ENCODE measurements at places on chromosomes 6 and 20.

DNA sequence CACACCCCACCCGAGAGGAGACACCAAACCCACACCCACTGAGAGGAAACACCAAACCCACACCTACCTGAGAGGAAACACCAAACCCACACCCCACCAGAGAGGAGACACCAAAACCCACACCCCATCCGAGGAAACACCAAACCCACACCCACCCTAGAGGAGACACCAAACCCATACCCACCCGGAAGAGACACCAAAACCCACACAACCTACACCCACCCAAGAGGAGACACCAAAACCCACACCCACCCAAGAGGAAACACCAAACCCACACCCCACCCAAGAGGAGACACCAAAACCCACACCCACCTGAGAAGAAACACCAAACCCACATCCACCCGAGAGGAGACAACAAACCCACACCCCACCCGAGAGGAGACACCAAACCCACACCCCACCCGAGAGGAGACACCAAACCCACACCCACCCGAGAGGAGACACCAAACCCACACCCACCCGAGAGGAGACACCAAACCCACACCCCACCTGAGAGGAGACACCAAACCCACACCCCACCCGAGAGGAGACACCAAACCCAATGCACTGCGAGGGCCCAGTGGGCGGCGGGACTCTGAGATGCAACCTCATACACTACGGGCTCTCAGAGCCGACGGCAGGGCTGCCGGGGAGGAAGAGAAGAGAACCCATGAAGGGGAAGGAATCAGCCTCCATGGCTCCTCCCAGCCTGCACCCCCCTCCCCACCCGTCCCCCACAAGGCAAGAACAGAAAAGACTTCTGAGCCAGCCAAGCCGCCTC is 83.3 kb downstream of the TAF4 start:
- DNase-seq = no peak

DNA sequence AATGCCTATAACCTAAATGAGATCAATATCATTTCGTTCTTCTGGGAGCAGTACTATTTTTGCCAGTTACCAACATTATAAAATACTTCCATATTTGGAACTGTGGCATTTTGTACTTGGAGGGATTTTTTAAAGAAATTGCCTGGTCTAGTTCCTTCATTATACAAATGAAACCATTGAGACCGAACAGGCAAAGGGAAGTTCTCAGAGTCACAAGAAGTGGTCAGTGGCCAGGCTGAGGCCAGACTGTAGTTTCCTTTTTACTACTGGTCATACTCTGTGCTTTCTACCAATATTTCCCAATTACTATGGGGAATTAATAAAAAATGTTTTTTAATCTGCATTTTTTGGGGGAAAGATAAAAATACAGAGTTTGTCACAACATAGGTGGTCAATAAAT is 332.0 kb downstream of the NRN1 start:
- DNase-seq = no peak

GRCh38 chr6:9315966-9316650 is 880.8 kb upstream of the SLC35B3 start:
- DNase-seq = no peak

- no peak for DNase-seq
Measured at GRCh38 chr6:29602564-29603361, 17.8 kb downstream of the OR2H2 start.

GRCh38 chr20:57236813-57237584 is 29.4 kb downstream of the BMP7 start:
- DNase-seq = no peak

DNA sequence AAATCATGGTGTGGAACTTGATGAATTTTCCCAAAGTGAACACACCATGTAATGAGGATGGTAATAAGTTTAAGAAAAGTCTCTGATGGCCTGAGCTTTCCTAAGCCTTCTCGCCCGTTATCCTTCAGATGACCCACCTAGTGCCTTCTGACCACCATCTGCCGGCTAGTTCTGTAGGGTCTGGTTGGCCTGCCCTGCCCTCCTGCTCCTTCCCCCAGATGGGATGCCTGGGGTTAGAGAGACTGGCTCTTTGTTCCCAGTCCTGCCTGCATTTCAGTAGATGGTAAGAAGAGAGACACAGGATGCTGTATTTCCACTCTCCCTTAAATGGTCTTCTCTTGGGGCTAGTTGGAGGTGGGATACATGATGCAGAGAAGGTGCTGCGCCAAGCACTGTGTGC is 43.0 kb downstream of the TIAM2 start:
- DNase-seq = no peak

- no peak for DNase-seq
Measured at GRCh38 chr20:59752101-59752586, 147.8 kb downstream of the PHACTR3 start.

DNA sequence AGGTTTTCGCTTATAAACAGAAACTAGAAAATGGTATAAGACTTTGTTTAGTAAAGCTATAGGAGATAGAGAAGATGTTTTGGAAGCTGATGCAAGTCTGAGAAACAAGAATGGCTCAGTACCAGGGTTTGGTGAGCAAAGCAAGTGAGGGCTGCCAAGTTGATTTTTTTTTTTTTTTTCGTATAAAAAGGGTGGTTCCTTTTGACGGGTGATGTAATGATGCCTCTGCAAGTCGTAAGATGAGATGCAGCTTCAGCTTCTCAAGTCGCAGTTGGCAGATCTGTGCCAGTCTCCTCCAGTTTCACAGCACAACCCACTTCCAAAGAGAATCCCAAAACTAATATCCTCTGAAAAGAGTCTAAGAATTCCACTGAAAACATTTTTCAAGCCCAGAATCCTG is 252.8 kb upstream of the CDH4 start:
- no peak for DNase-seq

DNA sequence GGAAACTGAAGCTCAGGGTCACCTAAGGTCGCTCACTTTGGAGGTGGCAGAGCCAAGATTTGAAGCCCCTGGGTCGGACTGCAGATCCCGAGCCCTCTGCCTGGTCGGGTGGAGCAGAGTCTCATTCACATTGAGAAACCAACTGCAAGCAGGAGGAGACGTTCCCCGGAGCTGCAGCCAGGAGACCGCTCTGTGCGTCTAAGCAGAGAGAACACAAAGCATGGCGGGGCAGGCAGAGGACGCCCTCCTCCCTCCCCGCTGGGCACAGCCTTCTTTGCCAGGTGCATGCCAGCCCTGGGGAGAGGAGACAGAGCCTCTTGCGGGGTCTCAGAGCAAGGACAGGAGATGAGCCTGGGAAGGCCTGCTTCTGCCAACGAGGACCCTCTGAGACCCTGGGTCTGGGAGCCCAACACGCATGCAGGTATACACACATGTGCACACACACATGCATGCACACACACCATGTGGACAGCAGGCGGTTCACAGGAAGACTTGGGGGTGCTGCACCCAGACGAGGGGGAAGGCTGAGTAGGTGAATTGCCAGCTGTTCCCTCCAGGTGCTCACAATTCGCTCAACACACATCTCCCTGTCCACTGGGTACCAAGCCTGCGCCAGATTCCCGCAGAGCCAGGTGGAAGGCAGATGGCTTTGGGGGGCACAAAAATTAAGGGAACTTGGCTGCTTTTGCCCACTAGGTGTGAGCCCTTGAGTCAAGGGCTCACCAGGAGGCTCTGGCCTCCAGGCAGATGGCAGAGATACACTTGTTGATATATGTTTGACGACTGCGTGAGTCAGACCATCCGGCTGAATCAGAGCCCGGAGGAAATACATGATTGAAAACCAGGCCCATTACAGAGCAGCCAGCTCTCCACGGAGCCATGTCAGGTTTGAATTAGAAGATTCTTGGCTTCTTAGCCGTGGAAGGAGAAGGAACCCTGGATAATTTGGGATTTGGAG is 5.5 kb upstream of the NTSR1 start:
- no peak for DNase-seq

DNA sequence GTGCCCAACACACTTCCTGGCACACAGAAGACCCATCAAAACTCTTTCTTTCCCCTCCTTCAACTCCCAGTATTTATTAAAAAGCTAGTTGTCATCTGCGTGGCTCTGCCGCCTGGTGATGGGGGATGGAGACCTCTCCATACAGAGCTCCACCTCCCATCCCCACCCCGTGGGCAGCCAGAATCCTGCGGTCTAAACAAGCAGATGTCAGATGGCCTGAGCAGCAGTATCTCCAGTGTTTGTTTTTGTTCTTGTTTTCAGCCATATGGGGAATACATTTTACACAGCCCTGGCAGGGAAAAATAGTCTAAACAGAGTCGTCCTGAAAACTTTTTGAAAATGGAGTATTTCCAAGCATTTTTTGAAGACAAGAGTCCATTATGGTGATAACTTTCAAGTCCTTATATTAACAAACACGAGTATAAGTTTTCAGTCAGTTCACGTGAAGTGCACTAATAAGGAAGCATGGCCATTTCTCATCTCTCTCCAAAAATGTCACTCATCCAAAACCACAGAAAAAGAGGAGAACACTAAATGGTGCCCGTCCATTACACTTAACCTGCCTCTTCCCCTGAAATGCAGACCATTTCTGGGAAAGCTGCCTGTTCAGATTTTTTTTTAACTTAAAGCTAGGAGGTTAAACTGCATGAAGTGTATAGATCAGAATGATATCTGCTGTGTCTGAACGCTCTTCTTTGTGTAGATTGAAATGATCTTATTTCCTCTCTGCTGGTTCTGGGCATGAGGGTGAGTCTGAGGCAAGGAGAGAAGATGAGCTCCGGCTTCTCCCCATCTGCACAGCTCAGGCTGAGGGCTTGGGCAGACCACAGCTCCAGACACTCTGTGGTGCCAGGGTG is 91.0 kb downstream of the TCP11 start:
- no peak for DNase-seq

GRCh38 chr6:81938014-81938856 is 185.8 kb upstream of the TENT5A start:
- no peak for DNase-seq

- DNase-seq = no peak
Measured at GRCh38 chr6:44129841-44130322, 2.5 kb downstream of the TMEM63B start.

DNA sequence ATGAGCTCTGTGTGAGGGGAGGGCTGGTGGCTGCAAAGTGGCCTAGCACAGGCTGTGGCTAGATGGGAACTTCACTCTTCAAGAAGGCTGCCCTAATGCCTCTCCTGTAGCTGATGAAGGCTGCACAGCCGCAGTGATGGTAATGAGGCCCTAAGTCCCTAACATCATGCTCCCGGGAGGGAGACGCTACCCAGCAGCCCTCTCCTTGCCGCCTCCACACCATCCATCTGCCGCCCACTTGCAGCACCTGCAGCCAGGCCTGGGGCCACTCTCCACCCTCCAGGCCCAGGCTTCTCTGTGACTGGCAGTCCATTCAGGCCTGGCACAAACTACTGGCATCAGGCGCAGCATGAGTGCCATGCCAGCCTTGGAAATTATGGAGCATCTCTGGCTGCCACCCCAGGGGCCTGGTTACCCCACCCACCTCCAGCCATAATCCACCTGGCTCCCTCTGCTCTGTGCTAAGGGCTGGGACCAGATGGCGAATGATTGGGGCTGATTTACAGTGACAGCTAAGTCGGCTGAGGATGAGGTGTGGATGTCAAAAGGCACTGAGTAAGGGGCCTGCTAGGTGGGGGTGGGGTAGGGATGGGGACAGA is 284.2 kb downstream of the LRFN2 start:
- no peak for DNase-seq

- DNase-seq = no peak
Measured at GRCh38 chr6:148459238-148459637, 116.6 kb downstream of the SASH1 start.

DNA sequence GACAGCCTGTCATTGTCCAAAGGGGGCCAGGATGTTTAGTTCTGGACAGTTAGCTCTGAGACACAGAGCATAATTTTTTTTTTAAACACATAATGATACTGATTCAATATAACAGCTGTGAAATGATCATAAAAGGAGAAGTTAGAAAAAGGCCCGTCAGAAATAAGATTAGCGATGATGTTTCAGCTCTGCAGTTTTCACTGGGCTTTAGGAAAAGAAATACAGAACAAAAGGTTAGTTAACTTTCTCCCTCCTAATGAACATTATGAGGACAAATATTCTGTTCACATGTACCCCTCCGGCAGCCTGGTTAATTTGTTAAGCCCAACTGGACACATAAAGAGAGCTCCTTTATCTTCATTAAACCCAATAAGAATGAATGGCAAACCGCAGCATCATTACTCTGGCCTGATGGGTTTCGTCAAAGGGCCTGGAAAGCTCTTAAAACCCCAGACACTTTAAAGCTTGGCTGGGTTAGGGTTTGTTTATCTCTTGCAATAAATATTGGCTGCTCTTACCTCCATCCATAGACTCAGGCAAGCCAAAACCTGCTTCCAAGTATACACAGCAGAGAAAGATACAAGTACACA is 394.6 kb downstream of the KIF16B start:
- no peak for DNase-seq

DNA sequence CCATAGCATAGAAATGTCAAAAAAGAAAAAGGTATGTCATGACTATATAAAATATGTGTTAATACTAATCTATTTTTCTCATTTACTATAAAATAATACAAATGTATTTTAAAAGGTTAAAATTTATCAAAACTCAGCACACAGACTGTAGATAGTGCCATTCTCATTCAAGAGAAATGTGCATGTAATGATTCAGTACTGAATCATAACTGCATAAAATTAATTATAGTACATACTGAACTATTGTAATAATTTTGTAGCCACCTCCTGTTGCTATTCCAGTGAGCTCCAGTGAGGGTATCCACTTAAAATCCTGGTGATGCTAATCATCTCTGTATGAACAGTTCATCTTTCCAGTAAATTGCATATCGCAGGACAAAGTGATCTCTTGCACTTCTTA is 82.8 kb downstream of the HMGCLL1 start:
- no peak for DNase-seq

DNA sequence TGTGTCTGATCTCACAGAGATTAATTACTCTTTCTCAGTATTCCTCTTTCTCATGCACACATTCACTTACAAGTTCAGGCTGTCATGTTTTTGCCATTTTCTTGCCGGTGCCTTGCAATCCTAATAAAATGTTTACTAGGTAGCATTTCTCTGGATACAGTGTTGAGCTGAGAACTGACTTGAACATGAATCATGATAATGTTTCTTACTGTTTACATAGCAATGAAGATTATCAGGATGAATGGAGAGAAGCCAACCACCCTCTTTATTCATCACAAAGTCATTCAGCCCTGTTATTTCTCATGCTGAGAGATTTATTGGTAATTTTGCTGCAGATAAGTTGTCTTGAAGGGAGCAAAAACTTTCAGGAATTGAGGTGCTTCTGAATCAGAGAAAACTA is 185.5 kb upstream of the ECI2 start:
- no peak for DNase-seq

DNA sequence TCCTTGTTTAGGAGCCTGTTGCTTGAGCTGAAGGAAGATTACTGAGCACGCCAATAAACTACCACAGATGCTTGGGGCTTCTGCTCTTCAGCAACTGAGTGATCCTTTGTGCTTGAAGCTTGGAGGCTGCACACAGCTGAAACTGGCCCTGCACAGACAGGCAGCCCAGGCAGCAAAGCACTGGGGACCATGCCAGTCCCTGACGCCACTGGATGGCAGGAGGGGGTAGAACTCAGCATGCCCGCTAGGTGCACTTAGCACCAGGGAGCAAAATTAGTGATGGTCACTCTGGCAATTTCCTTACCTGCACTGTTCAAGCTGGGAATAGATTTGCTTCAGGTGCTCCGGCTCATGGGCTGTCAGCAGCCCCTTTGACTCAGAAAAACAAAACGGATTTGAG is 91.5 kb downstream of the FAM50B start:
- DNase-seq = no peak

All from cortex of kidney (tissue), 1 donor.